ENCODE measurements at places on chromosomes 6 and 20.

DNA sequence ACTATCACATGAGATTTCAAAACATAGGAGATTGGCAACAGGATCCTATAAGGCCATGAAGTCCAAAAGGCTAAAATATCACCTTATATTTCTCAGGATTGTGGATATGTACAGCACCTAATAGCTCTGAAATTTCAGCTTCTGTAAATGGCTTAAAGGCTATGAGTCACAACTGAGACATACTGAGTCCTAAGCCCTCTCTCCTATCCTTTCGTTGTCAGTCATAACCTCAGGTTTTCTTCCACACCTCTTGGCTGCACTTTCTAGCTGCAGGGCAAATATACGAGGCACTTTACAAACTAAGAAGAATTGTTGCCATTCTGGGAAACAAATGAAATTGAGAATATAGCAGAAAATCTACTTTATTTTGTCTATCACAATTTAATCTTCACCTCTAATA lies 969.9 kb upstream of the EPHA7 start:
- DNase-seq, result no peak

DNA sequence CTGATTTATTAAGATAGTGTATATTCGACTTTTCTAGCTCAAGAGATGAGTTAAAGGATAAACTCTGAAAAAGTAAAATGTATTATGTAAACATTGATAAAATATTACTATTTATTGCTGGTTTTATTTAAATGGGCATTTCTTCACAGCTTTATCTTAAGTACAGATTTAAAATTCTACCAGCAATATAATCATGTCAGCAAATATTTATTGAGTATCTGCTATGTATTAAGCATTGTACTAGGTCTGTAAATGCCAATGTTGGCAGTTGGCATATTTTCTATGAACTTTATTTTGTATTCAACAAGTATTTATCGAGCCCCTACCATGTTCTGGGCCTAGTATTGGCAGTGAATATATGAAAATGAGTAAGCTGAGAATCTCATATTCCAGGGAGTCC lies 231.0 kb downstream of the FARS2 start:
- DNase-seq, result no peak

- peak; percentile 34 for DNase-seq
These were observed 10.6 kb upstream of the SASH1 start for GRCh38 chr6:148332088-148332487.

- no peak for DNase-seq
These were observed 1.8 kb downstream of the REV3L start for GRCh38 chr6:111480988-111481822.

GRCh38 chr20:34579979-34580940 lies 21.7 kb downstream of the MAP1LC3A start:
- DNase-seq, result no peak

GRCh38 chr20:37803438-37804307 lies 99.3 kb upstream of the VSTM2L start:
- DNase-seq, result peak; percentile 6

GRCh38 chr6:163427498-163428254 lies 13.2 kb downstream of the QKI start:
- peak; percentile 76 for DNase-seq

DNA sequence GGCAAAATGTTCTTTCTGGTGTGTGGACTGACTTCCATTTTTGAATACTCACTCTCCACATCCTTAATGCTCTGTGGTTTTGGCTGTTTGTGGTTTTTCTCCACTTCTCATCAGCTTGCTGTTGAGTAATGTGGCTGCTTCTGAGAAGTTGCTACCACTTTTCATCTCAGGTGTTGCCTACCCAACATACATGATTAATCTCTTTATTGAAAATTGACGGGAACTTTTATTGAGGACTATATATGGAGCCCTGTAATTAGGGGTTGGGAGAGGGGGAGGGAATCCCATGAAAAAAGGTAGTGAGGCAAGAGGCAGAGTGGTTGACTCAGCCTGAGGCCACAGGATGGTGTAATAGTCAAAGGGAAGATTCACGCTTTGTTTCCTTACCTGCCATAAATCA lies 17.6 kb downstream of the IL22RA2 start:
- peak; percentile 60 for DNase-seq

- DNase-seq, result peak; percentile 22
These were observed 230.8 kb downstream of the CD83 start for GRCh38 chr6:14348389-14348788.

DNA sequence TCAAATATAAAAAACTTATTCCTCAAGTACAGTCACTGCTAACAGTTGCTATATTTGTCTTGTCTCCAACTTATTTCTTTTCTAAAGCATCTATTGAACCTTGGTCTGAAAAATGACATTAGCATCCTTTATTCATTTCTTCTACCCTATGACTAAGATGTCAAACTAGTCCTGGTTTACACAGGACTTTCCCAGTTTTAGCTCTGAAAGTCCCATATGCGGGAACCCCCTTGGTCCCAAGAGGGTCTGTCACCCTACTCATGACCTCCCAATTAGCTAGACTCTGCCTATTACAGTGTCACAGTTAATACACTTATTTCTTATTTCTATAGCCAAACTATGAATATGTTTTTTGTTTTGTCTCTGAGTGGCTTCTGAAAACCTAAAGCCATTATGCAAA lies 37.1 kb downstream of the PLEKHG1 start:
- no peak for DNase-seq
